ENCODE measurements at places on chromosomes 7 and 10.

DNA sequence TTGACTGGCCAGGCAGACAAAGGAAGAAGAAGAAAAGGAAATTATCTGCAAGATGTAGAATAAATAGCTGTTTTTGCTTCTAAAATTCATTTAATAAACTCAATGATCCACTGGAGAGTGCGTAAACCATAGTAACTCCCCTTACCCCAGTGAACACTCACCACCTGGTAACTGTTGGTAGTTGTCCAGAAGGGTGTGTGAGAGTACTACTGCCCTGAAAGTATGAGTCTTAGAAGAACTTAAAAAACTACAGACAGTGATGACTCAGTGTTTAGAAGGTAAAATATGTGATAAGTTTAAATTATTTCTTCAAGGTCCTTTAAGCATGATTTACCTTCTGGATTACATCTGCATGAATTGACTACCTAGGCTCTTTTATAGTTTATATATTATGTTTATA, 53.0 kb upstream of the SEMA3A start:
- DNase-seq, result no peak

- DNase-seq, result no peak
Observed at GRCh38 chr7:77209479-77210139, 10.0 kb upstream of the FGL2 start.

- DNase-seq, result no peak
Observed at GRCh38 chr7:85156661-85157208, 30.1 kb downstream of the SEMA3D start.

DNA sequence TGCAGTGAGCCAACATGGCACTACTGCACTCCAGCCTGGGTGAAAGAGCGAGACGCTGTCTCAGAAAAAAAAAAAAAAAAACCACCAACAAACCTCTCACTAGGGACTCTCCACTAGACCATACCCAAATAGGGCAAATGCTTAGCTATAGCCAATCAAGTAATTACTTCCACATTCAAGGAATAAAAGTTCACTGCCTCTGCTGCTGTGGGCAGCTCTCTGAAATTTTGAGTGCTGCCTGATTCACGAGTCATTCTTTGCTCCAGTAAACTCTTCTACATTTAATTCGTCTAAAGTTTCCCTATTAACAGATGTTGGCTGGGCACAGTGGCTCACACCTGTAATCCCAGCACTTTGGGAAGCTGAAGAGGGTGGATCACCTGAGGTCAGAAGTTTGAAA, 4.7 kb upstream of the NRBF2 start:
- no peak for DNase-seq

GRCh38 chr10:53025172-53025711, 252.7 kb upstream of the MBL2 start:
- DNase-seq, result no peak

DNA sequence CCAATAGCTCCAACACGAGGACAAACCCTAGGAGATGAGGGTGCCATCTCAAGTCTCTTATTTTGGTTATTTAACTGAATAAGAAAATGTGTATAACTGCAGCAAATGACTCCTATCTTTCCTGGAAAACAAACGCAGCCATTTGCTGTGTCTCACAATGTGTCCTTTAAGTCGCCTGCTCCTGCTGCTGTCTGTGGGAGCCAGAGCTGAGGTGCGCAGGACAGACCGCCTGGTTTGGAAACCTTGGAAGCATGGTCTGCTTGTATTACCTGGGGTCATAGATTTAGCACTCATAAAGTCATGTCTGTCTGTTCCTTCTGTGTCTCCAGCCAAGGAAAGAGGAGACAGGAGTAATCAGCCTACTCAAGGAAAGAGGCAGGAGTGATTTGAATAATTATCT, 760.2 kb downstream of the GRID1 start:
- no peak for DNase-seq

DNA sequence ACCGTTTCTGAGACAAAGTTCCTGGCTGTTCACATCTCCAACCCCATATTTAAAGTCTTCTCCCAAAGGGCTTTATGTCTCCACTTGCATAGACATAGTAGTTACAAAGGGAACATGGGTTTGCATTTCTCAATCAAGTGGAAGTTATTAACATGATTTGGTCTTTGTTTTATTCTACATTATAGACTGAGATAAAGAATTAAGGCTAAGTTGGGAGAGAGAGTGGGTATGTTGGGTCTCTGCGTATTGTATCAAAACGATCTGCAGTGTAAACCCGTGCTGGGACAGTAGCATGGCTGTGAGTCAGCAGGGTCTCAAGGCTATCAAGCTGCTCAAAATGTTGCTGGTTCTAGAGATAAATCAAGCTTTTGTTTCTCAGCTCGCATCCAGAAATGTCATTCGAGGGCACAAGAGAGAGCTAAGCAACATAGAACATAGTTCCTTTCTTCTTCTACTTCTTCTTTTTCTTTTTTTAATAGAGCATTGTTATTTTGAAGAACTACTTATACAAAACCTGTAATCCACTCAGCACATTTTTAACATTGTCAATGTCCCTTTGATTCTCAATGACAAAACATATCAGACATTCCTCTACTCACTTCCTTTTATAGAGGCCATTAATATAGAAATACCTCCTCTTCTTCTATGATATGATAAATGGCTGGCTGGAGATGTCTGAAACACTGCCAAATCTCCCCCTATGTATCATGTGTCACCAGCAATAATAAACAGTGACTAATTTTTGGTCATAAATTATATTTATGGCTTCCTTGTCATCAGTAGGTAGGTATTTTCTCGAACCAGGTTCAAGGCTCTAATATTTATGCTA, 34.5 kb upstream of the RHOBTB1 start:
- DNase-seq, result no peak

GRCh38 chr10:59977486-59977885, 71.1 kb upstream of the CCDC6 start:
- DNase-seq, result no peak

DNA sequence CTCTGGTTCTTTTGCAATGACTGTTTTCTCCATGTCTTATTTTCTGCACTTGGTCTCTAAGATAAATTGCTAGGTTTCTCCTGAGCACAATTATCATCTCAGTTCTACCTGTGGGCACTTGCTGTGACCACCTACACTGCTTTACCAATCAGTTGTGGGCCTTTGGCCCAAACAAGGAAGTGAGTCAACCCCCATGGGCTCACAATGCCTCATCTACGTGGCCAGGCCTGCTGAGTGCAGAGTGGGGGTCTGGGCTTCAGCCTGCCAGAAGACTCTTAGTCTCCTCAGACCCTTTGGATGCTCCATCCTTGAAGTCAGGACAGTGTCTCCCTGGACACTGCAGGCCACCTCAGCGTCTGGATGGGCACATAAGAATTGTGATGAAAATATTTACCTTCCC, 20.3 kb downstream of the SCART1 start:
- no peak for DNase-seq

- no peak for DNase-seq
Observed at GRCh38 chr10:113291413-113291812, 261.4 kb upstream of the HABP2 start.

GRCh38 chr10:29160150-29160617, 128.7 kb upstream of the LYZL1 start:
- DNase-seq, result no peak

- DNase-seq, result no peak
Observed at GRCh38 chr7:80548840-80549530, 37.1 kb upstream of the GNAT3 start.

DNA sequence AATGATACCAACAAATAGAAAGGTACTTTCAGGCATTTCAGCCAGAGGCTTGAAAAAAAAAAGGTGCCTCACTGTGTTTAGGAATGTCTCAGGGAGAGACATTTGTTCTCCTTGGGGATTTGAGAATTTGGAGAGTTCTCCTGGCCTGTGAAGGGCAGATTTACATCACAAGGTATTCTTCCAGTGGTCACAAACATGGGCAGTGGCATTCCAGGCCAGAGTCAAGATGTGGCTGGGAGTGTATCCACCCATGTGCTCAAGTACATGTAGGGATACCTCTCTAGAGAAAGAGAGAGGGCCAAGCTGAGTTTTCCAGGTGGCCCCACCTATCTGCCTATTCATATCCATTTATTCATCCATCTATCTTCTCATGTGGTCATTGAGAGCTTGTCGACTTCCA, 253.8 kb downstream of the LRMDA start:
- DNase-seq, result no peak

DNA sequence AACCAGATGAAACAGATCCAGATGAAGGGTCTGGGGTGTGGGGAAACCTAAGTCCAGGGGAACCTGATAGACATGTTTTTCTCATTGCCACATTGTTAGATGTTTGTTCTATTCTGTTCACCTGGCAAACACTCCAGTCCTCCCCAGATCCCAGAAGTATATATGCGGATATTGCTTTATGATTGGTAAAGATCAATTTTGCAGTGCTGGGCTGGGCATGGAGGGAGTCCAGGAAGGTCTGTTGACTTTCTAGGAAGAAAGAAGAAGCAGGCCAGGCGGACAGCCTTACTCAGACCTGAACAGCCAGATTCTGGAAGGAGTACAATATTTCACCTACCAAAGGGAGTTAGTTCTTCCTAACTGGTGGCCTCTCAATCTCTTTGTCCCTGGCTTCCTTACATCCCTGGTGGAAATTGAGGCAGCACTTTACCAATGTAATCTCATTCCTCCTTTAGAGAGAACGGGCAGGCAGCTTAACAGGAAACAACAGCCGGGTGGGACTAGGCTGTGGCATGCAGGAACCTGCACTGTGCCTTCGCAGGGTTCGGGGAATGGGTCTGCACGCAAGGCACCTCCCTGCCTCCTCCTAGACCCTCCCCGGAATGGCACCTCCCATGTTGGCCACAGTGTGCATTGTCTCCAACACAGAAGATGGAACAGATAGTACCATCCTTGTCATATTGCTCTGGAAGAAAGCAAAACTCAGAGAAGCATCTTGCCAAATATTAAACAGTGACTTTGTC, 930 bp downstream of the GIMAP6 start:
- DNase-seq, result no peak

GRCh38 chr7:15288741-15289140, 273.1 kb downstream of the AGMO start:
- no peak for DNase-seq

DNA sequence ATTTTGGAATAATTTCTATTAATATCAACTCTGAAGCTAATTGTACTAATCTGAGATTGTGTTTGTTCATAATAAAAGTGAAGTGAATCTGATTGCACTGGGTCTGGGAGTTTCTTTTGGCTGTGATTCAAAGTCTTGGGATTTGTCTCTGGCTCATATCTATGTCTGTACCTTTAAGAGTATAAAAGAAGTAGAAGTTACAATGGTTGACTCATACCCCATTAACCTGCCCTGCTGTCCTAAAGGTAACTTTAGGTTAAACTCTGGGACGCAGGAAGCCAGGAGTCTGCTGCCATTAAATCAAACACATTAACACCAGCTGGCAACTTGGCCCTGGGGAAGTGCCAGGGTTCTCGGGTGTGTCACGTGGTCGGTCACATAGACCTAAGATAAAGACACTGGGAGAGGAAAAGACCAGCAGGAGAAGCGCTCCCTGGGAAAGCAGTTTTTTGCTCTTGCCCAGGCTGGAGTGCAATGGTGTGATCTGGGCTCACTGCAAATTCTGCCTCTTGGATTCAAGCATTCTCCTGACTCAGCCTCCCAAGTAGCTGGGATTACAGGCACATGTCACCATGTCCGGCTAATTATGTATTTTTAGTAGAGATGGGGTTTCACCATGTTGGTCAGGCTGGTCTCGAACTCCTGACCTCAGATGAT, 17.8 kb downstream of the SCD start:
- DNase-seq, result no peak

- no peak for DNase-seq
Observed at GRCh38 chr10:119700321-119700954, 25.4 kb upstream of the INPP5F start.

DNA sequence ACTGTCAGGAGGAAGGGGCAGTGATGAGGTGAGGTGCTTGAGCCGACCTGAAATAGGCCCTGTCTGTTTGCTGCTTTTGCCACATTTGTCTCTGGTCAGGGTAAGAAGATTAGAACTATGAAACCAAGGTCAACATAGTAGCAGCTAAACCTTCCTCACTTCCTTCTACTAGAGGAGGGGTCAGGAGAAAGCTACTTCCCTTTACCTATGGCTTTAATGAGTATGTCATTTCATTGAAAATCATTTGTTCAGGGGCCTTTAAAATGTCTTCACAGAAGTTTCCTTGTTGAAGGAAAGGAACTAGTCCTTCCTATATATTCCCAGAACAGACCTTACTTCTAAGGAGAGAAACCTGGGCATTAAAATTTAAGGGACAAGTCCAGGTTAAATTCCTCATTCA, 19.0 kb downstream of the HYAL4 start:
- DNase-seq, result no peak

DNA sequence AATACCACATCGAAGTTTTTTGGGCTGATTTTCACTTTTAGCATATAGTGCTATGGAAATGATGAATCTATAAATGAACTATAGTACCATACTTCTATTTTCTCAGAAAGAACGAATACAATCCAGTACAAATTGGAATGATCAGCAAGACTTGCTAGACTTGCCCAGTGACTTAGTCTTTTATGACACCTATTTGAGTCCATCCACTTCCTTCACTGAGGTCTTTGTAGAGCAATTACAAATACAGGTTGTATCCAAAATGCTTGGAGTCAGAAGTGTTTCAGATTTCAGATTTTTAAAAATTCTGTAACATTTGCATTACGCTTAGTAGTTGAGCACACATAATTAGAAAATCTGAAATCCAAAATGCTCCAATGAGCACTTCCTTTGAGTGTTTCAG, 104.3 kb downstream of the NRBF2 start:
- DNase-seq, result no peak

- DNase-seq, result no peak
Observed at GRCh38 chr10:19931894-19932590, 115.8 kb downstream of the PLXDC2 start.

DNA sequence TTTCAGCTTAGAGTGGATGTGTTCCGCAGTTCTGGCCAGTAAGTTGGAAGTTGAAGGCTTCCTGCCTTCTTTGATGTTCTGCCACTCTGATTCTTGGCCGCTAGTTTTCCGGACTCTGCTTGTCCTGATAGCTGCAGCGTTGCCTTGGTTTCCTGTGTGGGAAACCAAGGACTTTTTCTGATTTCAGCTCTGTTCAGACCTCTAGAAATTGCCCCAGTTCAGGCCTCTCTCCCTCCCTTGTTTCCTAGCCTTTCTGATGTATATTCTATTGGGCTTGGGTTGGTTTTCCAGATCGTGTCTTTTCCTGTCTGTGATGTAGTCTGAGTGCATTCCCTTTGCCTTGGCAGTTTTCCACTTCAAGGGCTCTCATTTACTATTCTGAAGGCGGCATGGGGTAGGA, 318.7 kb downstream of the BBS9 start:
- DNase-seq, result no peak

DNA sequence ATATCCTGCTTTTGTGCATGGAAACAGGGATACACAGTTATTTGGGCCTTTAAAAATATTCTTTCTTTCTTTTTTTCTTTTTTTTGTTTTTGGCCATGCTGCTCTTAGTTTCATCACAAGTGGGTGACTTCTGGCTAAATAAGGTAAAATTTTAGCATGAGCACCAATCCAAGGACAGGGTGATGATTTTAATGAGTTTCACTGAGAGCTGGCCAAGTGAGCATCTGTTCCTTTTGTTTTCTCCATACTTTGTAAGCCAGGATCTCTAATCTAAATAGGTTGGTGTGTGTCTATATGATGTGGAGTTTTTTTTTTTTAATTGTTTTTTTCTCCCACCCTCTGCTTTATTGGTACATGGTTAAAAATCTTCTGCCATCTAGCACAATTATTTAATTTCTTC, 106.8 kb downstream of the POLL start:
- DNase-seq, result no peak

Data from skin of body (tissue), 3 donors.